Activated T-cell treated with anti-CD3 and anti-CD28 coated beads, Interleukin-2, amount 50 U/mL, for 24 hours (primary cell): ENCODE measurements at places on chromosomes 4 and X.
A peak's percentile ranks its signal among the peaks of the same experiment; 100 is the strongest.

DNA sequence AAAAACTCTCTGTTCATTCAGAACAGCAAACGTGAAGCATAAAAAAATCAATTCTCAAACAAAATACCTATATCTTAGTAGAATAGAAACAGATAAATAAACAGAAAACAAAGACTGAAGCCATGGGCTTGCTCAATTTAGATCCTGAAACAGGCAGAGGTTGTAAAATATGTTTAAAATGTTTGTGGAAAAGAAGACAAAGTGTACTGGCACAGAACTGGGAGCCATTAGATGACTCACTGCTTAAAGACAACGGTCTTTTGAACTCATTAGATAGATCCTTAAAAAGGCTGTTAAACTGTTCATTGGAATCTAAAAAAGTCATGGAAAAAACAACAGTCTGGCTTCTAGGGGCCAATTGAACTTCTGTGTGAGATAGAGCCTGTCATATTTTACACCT lies 247.0 kb upstream of the NDST4 start:
- no peaks in the 10 kb centered on the region for H3K27me3 ChIP-seq
- H3K4me1 ChIP-seq, result no peaks in the 10 kb centered on the region
- H3K27ac ChIP-seq, result no peak overlapping the region
- no peak for DNase-seq

DNA sequence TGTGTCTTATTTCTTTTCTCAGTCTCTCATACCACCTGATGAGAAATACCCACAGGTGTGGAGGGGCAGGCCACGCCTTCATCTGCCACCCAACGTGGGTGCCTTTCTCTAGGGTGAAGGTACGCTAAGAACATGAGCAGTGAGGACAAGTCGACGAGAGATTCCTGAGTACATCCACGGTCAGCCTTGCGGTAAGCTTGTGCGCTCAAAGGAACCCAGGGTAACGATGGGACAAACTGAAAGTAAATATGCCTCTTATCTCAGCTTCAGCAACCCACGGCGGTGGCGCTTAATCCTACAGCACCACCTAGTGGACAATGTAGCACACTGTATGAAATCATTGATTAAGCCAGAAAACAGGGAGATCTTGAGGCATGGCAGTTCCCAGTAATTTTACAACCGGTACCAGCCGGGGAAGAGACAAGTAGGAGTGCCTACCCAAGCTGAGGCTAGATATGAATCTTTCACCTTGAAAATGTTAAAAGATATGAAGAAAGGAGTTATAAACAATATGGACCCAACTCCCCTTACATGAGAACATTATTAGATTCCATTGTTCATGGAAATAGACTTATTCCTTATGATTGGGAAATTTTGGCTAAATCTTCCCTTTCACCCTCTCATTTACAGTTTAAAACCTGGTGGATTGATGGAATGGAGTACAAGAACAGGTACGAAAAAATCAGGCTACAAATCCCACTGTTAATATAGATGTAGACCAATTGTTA lies 63.0 kb downstream of the ZNF732 start:
- H3K27ac ChIP-seq, result peak overlapping the region; percentile 68
- H3K36me3 ChIP-seq, result peaks cover 3% of the 10 kb centered on the region
- H3K4me3 ChIP-seq, result peak overlapping the region; percentile 77
- peak; percentile 71 for DNase-seq

DNA sequence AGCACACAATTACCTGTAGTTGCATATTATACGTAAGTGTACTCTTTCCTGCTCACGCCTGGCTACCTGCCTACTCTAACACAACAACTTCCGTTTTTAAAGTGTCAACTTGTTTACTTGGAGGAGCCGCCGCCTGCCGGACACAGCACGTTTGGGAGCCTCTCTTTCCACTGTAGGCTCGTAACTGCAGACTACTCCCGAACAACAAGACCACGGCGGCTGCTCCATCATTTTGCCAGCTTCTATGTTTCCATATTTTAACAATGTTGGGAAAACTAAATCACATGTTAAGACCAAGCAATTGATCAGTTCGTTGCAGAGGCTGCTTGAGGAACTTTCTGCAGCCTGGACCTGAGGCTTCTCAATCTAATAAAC lies 841 bp downstream of the MTNR1A start:
- H3K27ac ChIP-seq, result no peak overlapping the region
- no peak overlapping the region for H3K4me3 ChIP-seq
- peaks cover 34% of the 10 kb centered on the region for H3K27me3 ChIP-seq
- DNase-seq, result no peak
- H3K4me1 ChIP-seq, result no peaks in the 10 kb centered on the region

- peaks cover 48% of the 10 kb centered on the region for H3K4me1 ChIP-seq
- peak; percentile 75 for DNase-seq
- no peaks in the 10 kb centered on the region for H3K36me3 ChIP-seq
- H3K27ac ChIP-seq, result no peak overlapping the region
- H3K4me3 ChIP-seq, result peak overlapping the region; percentile 54
These were observed 11.6 kb downstream of the PDZD4 start for GRCh38 chrX:153818571-153819383.

- no peaks in the 10 kb centered on the region for H3K27me3 ChIP-seq
- no peaks in the 10 kb centered on the region for H3K4me1 ChIP-seq
- no peak within 1 kb of the TSS for H3K4me3 ChIP-seq
- H3K36me3 ChIP-seq, result peaks cover 23% of the 10 kb centered on the region
- H3K27ac ChIP-seq, result no peak within 1 kb of the TSS
- DNase-seq, result no peak
These were observed at the start of gene KLKB1 for GRCh38 chr4:186227221-186227620. Gene KLKB1 (plus strand): TSS chr4:186227507. CDS start chr4:186228196, 689 bp downstream.

- peaks cover 16% of the 10 kb centered on the region for H3K4me1 ChIP-seq
- no peak for DNase-seq
- H3K27ac ChIP-seq, result peak overlapping the region; percentile 40
- no peaks in the 10 kb centered on the region for H3K36me3 ChIP-seq
- H3K4me3 ChIP-seq, result no peak overlapping the region
These were observed 63.3 kb downstream of the MEPE start for GRCh38 chr4:87895964-87896621.

DNA sequence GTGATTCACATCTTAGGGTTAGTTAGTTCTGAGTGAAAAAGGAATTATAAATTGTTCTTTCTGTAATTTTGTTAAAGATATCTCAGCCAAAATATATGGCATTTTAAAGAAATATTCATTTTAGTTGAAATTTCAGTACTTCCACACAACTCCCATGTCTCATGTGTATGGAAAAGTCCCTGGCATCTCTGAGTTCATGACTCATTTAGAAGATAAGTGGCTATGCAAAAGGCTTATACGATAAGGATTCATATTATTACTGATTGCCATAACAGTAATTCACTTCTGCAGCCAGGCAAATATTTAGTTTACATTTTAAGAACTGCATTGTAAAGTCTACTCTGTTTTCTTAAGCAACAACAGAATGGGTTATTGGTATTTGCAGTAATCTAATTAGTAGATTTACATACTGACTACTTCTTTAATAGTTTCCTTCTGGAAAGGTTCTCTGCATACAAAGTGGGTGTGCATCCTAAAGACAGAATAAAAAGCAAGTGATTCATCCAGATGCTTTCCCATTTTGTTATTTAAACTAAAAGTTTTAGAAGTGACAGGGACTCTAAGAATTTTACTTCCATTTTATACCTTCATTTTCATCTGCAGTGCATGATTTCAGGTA lies 682.4 kb upstream of the PABPC4L start:
- no peaks in the 10 kb centered on the region for H3K36me3 ChIP-seq
- no peak overlapping the region for H3K27ac ChIP-seq
- H3K4me3 ChIP-seq, result no peak overlapping the region
- DNase-seq, result no peak
- H3K4me1 ChIP-seq, result no peaks in the 10 kb centered on the region

GRCh38 chr4:78624048-78624447 lies 72.5 kb downstream of the ANXA3 start:
- no peaks in the 10 kb centered on the region for H3K27me3 ChIP-seq
- no peak overlapping the region for H3K4me3 ChIP-seq
- peaks cover 14% of the 10 kb centered on the region for H3K4me1 ChIP-seq
- H3K27ac ChIP-seq, result no peak overlapping the region

DNA sequence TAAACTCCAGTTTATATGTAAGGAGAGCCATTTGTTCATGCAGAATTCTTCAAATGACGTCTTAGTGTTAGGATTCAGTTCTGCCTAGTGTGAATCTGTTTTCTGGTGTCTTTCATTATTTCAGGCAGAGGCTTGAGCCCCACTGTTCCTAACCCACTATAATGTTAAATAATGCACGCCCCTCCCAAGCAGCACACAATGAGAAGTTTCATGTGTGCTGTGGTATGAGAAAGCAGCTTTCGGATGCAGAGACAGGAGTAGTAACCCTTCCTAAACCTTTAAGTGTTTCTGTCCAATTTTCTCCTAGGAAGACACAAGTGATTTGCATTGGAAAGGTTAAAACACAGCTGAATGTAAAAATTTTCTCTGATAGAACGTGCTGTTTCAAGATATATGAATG lies 54.5 kb downstream of the TRIM2 start:
- H3K27ac ChIP-seq, result no peak overlapping the region
- no peak for DNase-seq
- peaks cover 10% of the 10 kb centered on the region for H3K27me3 ChIP-seq
- no peak overlapping the region for H3K4me3 ChIP-seq

GRCh38 chr4:142265946-142266345 lies 580.2 kb downstream of the INPP4B start:
- DNase-seq, result no peak
- peak overlapping the region; percentile 90 for H3K27ac ChIP-seq
- H3K4me1 ChIP-seq, result peaks cover 86% of the 10 kb centered on the region
- peaks cover 93% of the 10 kb centered on the region for H3K36me3 ChIP-seq
- no peak overlapping the region for H3K4me3 ChIP-seq
- no peaks in the 10 kb centered on the region for H3K27me3 ChIP-seq
